SHP77 treated with DMSO at 0.1 percent for 48 hours (cell line): ENCODE measurements at places on chromosomes 5 and 9.

GRCh38 chr9:99054581-99054980 is 50.3 kb upstream of the TGFBR1 start:
- DNase-seq = no peak

- DNase-seq = peak; percentile 79
Observed at GRCh38 chr5:21649969-21650368, 1203.2 kb downstream of the CDH12 start.

GRCh38 chr5:139131921-139132432 is 66.2 kb downstream of the SIL1 start:
- DNase-seq = no peak

DNA sequence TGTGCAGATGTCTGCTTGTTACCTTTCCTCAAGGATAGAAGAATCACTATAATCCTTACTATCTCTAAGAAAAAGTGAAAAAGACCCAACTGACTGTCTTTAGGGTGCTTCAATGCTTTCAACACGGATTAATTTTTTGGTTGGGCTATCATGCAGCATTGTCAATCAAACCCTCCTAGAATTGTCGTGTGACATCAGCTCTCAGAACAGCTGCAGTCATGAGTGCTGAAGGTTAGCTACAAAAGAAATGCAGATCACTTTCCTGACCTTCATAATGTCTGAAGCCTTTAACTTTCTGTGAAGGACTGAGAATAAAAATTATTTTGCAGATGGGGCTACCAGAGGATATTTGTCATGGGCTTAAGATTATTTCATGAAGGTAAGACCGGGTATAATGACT is 107.9 kb upstream of the EFNA5 start:
- DNase-seq = no peak

GRCh38 chr9:113290052-113290607 is 13.0 kb downstream of the RNF183 start:
- DNase-seq = no peak

DNA sequence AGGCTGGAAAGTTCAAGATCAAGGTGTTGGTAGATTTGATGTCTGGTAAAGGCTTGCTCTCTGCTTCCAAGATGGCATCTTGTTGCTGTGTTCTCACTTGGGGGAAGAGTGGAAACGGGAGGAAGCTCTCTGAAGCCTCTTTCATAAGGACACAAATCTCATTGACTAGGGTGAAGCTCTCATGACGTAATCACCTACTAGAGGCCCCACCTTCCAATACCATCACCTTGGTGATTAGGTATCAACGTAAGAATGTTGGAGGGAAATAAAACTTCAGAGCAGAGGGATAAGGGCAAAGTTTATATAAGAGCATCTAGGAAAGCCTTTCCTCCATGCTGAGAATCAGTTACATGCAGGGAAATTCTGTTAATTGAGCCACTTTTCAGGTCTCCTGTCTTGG is 15.4 kb upstream of the KLF9 start:
- no peak for DNase-seq

DNA sequence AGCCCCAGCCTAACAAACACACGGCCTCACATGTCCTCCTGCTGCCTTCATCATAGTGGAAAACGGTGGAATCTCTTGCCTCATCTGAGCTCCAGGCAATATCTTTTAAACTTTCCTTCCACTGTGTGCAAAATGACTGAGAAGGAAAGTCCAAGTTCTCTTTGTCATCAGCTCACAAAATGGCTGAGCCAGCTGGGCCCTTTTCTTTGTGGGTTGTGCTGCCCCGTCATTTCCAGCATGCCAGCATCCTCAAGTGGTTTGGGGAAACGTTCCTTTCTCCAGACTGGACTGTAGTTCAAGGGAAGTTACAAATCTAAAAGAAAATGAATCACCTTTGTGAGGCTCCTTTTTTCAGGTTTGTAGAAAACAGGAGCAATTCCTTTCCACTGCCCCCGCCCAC is 171.1 kb upstream of the FSTL4 start:
- no peak for DNase-seq

- DNase-seq = no peak
Observed at GRCh38 chr9:68708513-68708912, 3.5 kb downstream of the PIP5K1B start.

DNA sequence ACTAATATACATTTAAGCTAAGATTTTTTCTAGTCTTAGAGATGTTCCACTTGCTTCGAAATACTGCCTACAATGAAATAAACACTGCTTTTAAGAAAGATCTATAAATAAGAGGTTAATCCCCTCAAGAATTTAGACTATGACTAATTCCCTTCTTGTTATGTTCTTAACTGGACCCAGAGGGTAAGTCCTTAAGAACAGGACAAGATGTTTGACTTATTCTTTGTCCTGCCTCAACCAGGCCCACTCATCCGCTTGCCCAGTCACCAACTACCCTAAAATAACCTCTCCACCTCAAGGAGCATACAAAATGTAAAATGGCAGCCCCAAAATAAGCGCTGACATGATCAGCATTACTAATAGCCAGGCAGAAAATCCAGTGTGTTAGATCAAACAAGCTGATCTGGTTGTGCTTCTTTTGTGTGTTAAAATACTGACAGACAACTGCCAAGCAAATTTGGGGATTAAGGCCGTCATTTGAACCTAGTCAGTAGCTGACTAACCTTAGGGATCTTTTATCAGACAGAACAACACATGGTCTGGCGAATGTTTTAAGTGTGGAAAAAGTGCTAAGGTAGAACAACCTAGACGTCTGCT is 93.7 kb upstream of the SMC5 start:
- DNase-seq = no peak

GRCh38 chr9:19199012-19199411 is 31.5 kb upstream of the DENND4C start:
- no peak for DNase-seq

- no peak for DNase-seq
Observed at GRCh38 chr5:175321927-175322532, 122.0 kb downstream of the DRD1 start.

DNA sequence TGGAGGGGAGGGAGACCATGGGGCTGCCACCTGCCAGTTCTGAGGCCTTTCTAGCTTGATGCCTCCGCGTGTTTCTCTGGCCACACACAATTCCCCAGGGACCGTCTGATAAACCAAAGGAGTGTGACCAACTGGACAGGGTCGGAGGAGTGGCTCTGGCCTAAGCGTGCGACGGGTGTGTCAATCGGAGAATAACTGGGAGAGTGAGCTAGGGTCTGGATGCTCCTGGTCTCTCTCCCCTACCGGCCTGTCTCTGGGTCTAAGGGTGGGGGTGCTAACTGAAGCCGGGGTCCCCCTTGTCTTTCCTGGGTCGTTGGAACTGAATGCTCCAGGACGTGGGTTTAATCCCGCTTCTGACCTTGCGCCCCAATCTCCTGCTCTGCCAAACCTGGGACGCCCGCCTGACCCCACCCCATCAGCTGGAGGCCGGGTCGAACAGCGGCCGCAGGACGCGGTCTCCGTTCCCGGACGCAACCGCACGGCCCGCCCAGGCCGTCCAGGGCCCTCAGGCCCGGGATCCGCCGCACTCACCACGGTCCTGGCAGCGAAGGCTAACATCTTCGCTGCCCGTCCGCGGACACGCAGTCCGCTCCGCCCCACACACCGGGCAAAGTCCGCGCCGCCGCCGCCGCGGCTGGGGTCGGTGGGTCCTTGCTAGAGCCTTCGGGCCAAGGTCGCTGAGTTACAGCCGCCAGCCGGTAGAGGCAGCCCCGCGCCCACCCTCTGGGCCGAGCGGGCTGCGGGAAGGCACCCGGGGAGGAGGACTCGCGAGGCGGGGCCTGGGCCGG is 447 bp downstream of the CRAT start:
- DNase-seq = no peak

- DNase-seq = no peak
Observed at GRCh38 chr9:1083325-1083913, 33.3 kb downstream of the DMRT2 start.

GRCh38 chr5:29701600-29701999 is 1491.9 kb upstream of the CDH6 start:
- no peak for DNase-seq

DNA sequence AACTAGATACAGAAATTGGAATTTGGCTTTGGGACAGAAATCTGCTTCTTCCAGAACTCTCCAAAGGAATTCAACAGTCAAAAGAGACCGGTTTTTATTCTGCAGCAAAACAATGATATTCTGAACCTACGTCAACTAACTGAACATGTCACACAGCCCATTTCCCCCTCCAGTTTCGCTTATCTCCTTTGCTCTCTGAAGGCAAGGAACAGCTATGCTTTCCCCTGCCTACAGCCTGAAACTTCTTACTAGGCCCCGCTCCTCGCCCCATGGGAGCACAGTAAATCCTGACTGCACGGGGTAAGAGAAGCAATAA is 488 bp downstream of the SKIC3 start:
- no peak for DNase-seq

DNA sequence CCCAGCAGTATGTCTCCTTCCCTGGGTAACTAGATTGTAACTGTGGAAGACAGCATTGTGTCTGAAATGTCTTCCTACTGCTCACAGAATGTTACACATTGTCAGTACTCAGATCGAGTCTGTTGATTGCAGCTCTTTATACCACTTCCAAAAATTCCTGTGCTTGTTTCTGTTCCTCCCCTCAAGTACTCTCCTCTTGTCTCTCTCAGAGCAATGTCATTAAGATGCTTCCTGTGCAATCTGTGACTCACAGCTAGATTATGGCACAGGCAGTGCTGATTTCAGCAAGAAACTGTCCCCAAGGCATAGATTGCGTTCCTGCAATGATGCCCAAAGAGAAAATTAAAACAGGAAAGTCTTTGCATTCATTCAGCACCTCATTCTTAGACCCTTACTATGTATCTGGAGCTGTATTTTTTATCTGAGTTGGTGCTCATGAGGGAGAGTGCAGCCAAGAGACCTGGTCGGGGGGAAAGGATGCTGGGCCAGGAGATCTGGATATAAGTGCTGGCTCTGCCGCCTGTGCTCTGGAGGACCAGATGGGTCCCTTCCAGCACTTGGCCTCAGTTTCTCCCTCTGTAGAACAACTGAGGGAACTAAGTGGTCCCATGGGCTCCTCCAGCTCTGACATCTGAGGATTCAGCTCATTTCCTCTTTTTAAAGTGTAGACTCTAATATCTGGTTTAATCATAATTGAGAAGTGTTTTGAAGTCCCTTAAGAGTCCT is 40.8 kb upstream of the GNPDA1 start:
- DNase-seq = no peak

DNA sequence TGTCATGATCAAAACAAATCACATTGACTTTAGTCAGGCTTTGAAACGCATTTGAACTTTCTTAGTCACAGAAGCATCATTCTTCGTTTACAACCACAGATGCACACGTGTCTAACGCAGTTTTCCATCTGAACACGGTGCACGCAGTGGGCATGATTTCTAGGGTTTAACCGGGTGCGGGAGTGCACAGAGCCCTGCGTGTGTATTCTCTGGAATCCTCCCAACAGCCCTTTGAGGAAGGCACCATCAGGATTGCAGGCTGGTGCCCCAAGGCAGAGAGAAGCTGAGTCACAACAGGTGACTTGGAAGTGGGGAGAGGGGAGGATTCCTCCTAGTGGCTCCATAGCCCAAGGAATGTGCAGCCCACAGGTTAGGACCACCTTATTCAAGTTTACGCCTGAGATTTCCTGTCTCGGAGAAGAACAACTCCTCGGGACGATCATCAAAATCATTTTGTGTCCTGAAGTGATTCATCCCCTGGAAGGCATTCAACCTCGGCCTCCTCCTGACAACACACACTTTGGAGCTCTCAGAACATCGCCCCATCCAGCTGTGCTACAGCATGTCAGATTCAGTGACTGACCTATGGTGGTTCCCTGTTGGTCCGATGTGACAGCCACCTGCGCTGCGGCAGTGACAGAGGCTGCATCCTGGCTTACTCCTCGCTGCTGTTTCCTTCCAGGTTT is 13.1 kb downstream of the ROPN1L start:
- DNase-seq = no peak

- no peak for DNase-seq
Observed at GRCh38 chr9:133517711-133518110, 7.0 kb downstream of the MYMK start.

DNA sequence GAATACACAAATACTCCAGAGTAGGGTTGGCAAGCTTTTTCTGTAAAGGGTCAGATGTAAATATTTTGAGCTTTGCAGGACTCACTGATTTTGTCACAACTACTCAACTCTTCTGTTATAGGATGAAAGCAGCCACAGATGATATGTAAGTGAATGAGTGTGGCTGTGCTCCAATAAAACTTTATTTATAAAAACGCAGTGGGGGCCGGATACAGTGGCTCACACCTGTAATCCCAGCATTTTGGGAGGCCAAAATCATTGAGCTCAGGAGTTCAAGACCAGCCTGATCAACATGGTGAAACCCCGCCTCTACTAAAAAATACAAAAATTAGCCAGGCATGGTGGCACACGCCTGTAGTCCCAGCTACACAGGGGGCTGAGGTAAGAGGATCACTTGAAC is 69.1 kb downstream of the FBXW11 start:
- DNase-seq = no peak

DNA sequence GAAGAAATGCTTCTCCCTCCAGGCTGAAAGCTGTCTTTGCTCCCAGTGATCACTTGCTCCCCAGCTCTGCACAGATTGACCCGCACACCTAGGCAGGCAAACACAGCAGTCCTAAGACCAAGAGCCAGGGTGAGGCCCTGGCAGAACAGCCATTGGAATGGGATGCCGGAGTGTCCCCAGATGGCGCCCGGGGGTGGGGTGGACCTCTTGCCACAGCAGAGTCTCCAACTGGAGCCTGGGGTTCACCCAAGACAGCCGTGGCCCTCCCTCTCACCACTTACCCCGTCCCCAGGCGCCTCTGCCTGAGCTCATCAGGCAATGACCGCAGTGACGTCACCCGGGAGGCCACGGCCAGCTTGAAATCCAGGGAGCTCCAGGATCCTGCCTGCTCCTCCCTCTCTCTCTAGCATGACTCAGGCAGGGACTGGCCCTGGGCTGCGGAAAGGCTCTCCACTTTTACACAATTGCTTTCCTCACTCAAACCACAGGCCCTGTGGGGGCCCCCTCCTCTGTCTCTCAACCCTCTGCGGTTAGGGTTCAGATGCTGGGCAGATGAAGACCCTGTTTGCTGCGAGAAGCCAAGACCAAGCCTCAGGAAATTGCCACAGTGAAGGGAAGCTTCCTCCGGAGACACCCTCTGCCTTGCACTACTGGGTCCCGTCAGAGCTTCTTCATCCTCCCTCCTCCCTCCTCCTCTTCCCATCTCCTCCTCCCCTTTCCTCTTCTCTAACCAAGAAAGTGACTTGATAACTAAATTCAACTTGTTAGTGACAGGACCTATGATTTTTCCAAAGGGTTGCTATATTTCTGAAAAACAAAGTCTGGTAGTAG is 24.3 kb upstream of the PTGES start:
- peak; percentile 62 for DNase-seq

DNA sequence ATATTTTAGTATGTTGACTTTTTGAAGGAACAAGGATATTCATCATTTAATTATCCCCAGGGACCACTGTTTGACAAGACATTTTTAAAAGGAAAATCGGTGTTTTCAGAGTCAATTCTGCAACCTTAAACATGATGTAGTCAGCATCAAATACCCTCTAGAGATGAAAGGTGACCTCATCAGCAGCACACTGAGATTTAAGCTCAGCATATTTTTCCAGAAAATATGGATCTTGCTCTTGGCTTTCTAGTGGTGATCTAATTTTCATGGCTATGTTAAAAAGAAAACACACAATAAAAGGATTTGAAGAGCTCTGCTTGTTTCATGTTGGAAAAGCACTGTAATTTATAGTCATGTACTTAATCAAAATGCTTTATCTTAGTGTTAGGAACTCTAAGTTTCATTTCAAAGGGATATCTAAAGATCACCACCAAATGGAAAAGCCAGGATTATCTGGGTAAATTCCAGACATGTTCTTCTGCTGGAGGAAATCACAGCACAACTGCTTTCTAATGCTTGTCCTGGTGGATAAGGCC is 487.2 kb downstream of the ENC1 start:
- no peak for DNase-seq

GRCh38 chr5:127599847-127600246 is 49.0 kb upstream of the CTXN3 start:
- DNase-seq = no peak
